A673 (cell line): ENCODE measurements at places on chromosomes 1 and 21.

- no peak for DNase-seq
Measured at GRCh38 chr21:14116080-14116481, 94.7 kb downstream of the LIPI start.

DNA sequence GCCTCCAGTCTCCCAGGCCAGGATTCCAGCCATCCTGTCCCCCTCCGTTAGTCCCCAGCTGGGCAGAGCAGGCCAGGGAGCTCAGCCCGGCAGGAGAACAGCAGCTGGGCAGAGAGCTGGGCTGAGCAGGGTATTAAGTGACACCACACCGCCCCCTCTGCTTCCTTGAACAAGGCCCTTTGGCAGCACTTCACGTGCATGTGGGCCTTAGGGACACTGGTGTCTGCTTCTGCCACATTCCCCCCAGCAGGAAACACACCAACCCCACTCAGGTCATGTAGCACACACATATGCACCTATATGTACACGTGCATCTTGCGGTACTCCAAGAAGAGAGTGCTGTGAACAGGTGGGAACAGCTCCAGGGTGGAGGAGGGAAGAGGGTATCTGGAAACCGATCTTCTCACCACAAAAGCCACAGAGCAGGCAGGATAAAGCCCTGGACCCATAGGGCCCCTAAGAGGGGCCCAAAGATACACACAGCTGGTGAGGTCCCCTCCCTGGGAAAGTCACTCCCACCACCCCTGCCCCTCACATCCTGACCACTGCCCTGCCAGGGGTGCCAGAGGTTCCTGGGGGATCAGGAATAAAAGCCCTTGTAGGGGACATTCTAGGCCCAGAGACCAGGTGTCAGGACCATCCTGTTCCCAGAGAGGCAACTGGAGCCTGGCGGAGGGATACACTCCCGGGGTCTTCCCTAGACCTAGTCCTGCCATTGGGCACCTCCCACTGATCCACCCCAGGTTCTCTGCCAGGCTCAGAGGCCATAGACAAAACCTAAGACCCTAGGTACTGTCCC lies 4.5 kb downstream of the EPHA2 start:
- peak; percentile 50 for DNase-seq

DNA sequence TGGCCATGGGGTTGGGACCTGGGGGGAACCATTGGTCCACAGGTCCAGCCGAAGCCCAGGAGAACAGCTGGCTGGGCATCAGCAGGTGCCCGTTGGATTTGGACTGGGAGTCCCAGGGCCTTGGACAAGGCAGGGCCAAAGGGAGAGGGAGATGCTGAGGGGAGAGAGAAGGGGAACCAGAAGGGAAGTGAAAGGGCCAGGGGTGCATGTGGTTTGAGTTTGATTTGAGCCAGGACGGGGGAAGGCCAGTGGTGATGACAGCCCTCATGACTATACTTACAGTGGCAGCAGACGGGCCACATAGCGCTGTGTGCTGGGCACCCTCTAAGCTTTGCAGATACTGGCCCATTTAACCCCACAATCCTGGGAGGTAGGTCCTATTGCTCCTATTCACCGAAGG lies 18.8 kb downstream of the AGRN start:
- no peak for DNase-seq

DNA sequence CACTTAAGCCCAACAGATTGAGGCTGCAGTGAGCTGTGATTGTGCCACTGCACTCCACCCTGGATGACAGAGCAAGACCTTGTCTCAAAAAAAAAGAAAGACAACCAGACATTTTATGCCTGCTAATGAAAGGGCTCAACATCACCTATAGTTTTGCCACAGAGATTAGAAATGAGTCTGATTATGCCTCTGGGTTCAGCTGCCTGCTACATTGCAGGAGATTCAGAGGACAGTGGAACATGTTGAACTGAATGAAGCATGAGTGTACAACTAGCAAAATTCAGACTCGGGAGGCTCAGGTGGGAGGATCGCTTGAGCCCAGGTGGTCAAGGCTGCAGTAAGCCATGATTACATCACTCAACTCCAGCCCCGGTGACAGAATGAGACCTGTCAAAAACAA lies 46.0 kb downstream of the EXO1 start:
- DNase-seq = no peak

DNA sequence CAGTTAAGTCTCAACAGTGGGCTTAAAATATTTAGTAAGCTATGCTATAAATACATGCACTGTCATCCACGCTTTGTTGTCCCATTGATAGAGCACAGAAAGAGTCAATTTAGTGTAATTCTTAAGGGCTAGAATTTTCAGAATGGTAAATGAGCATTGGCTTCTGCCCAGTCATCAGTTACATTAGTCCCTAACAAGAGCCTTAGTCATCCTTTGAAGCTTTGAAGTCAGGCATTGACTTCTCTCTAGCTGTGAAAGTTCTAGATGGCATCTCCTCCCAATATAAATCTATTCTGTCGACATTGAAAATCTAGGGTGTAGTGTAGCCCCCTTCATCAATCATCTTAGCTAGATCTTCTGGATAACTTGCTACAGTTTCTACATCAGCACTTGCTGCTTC lies 12.0 kb upstream of the LPGAT1 start:
- no peak for DNase-seq
